ENCODE measurements at places on chromosomes 3 and 15.

DNA sequence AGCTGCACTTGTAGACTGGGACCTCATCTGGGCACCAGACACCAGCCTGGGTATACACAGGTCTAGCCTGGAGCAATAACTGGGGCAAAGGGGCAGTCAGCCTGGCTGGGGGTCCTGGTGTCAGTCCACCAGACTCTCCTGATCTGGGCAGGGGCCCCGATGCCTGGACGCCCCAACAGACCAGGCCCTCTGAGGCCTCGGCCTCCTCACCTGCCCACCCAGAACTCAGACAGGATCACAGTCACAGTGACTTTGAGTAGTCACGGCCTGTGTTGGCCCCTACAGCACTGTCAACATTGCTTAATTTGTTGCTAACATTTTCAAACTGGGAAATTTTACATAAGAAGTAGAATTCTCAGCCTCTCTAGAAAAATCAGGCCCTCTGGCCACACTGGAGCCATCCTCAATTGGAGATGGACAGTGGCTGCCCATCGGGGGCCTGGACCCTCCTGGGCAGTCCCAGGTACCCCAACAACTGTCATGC lies 5.8 kb downstream of the TWF2 start:
- no peak for DNase-seq

DNA sequence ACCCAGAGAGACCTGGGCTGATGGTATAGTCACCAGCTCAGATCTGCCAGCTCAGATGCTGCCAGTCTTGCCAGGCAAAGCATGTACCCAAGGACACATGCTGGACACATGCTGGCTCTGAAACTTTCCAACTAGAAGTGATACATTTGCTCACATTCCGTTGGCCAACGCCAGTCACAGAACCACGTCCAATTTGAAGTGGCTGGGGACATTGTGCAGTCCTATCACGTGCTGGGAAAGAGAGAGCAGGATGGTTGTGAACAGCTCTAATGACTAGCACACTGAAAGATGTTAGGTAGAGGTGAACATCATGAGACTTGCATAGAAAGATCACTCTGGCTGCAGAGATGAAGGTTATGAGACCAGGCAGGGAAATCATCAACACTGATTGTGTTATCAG lies 308.5 kb upstream of the ROPN1 start:
- no peak for DNase-seq

- no peak for DNase-seq
Measured at GRCh38 chr3:11452885-11453847, 181.0 kb downstream of the ATG7 start.

GRCh38 chr3:159586571-159587202 lies 401.9 kb upstream of the IL12A start:
- DNase-seq: peak; percentile 38

- DNase-seq: no peak
Measured at GRCh38 chr15:49848282-49848724, 227.5 kb downstream of the DTWD1 start.

DNA sequence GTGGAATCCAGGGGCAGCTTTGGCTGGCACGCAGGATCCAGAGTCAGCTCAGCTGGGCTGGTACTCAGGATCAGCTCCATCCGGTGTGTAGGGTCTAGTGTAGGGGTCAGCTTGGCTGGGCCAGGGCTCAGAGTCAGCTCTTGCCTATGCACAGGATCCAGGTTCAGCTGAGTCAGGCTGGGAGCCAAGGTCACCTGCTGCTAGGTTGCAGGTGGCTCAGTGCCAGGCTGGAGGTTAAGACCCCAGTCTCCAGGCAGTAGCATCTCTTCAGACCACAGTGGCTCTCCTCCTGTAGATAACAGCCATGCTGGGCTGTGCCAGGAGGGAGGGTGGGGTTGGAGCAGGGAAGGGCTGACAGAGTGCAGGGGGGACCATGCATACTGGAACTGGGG lies 1.8 kb downstream of the HYAL3 start:
- DNase-seq: no peak

DNA sequence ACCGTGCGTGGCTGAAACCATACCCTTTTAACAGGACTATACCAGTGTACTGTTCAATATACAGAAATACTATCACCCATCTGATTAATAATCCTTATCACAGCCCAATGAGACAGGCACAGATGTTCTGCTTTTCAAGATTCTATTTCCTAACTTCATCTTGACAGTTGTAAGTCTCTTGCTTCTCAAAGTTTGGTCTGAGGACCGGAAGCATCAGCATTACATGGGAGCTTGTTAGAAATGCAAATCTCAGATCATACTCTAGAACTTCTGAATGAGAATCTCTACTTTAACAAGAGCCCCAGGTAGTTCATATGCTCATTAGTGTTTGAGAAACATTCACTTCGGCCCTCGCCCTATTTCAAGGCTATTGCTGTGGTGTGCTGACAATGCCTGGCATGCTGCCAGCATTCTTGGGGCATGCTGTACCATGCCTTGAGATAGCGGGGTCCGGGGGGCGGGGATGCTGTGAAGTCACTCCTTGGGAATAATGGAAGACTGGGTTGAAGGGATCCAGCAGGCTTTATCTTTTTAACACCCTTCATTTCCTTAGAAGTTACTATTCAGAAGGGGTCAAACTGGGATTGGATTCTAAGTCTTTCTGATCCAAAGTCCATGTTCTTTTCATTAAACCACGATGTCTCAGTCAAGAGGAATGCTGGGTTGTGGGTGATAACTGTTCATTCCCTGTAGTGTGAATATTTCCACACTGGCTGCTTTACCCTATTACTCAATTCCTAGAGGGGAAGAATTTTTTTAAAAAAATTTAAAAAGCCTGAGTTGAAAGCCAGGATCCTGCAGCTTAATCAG lies 194.7 kb downstream of the LPP start:
- DNase-seq: no peak

DNA sequence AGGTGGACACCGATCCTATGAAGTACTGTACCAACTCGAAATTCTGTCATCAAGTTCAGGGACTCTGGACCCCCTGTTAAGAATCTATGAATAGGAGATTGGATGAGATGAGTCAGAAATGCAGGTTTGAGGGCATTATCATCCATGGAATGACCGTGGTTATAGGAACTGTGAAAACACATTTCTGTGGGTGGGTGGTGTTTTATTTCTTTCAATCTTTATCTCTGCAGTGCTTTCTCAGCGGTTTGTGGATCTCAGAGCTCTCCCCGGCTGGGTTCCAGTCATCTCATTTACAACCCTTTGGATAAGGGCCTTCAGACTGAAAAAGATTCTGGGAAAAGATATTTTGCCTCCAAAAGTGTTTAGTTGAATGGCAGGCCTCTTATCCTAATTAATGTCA lies 5.4 kb upstream of the ABHD17C start:
- no peak for DNase-seq

DNA sequence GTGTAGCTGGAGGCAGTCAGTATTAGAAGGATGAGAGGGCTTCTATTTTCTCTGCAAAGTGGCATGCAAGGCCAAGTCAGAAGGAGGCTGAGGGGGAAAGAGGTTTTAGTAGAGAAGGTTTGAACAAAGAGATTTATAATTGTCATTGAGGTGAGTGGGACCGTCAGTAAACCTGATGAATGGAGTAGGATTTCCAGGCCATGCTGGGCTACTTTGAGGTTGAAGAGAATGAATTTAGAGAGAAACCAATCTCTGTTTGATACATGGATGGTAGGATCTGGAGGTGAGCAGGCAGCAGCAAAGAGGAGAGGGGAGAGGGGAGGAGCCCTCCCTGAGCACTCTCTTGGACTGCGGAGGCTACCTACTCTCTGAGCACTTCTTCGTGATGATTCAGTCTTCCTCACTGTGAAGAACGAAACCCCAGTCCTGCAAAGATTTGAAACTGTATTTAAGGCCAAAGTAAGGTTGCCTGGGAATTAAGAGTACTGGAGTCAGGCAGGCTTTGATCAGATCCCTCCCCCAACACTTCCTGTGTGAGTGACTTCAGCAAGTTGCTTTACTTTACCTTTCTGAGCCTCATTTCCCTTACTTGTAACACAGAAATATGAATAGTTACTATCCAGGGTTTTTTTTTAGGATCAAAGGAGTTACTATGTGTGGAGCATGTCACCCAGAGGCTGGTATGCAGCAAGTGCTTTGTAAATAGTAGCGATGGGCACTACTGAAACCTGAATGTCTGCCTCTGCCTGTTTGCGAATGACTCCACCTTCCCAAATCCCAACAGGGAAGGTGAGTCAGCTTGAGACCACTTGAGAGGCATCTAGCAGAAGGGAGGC lies 75.8 kb downstream of the RPL39L start:
- DNase-seq: no peak

GRCh38 chr15:57541271-57541670 lies 50.4 kb upstream of the MYZAP start:
- no peak for DNase-seq

- no peak for DNase-seq
Measured at GRCh38 chr3:108127301-108127988, 36.6 kb upstream of the CD47 start.

DNA sequence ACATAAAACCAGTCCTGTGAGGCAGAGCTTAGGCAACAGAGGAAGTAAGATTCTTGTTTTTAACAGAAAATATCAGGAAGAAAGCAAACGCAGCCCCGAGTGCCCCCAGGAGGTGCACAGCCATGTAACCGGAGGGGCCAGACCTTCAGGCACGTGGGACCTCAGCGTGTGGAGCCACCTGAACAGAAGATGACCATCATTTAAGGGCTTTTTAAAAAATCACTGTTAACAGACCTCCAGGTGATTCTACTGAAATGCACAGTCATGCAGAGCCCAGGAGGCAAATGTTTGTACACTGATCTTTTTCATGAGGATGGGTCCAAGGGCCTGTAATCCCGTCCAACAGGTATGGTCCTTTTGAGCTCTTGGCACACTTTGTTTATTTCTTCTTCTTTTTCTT lies 38.8 kb downstream of the SPG21 start:
- DNase-seq: no peak

DNA sequence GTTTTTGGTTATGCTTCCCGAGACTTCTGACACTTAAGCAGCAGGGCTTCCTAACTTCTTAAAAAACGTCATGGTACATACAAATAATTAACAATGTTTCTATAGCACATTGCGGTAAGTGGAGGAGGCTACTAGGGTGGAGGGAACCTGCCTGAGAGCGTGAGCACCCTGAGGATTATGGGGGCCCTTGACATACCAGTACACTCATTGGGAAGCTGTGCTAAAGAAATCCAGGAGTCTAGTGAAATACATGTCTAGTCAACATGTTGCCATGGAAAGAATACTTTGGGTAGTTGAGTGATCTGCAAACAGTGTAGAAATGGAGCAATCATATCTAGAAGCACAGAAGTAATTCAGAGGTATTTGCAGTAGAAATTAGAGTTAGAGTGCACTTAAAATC lies 39.2 kb upstream of the MAPKBP1 start:
- DNase-seq: no peak

DNA sequence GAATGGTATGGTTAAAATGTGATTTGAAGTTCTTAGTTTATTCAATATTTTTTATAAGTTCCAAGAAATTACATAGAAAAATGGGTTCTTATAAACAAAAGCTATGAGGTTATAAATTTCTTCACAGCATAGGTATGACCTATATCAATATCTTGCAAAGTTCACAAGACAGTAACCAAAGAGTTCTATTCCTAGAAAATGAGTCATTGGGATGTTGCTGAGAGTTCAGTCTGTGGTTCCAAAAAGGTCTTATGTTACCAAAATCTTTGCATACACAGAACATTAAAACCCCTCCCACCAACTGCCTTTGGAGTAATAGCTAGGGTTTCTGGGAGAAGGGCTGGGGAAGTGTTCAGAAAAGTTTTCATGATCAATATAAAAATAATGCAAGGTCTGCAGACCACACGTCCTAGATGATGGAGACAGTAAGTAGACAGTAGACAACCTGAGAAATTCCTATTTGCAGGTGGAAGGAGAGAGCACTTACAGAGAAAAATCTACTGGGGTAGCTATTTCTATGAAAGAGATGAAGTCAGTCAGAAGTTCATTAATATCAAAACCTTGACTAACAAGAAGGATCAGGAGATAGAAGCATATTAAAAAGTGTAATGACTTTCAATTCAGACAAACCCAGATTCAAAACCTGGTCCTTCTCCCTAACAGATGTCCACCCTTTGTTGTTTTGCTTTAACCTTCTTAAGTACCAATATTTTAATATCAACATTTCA lies 279.3 kb downstream of the KCNH8 start:
- no peak for DNase-seq

- DNase-seq: no peak
Measured at GRCh38 chr3:4494895-4495264, 1.7 kb downstream of the ITPR1 start.

DNA sequence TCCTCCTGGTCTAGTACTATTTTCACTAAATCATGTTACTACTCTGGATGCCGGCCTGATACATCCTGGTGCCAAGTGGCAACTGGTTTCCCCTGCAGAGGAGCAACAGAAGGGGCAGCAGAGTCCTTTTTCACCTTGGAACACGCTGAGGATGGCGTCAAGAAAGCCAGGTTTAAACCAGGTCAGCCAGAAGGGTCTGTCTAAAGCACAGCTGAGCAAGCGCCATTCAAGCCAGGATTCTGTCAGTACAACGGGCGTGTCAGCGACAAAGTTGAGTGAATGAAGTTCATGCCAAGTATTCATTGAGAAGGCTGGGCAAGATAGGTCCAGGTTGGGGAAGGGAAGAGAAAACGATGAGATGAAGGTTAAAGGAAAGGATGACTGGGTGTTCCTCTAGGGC lies 88.2 kb downstream of the FBN1 start:
- no peak for DNase-seq

DNA sequence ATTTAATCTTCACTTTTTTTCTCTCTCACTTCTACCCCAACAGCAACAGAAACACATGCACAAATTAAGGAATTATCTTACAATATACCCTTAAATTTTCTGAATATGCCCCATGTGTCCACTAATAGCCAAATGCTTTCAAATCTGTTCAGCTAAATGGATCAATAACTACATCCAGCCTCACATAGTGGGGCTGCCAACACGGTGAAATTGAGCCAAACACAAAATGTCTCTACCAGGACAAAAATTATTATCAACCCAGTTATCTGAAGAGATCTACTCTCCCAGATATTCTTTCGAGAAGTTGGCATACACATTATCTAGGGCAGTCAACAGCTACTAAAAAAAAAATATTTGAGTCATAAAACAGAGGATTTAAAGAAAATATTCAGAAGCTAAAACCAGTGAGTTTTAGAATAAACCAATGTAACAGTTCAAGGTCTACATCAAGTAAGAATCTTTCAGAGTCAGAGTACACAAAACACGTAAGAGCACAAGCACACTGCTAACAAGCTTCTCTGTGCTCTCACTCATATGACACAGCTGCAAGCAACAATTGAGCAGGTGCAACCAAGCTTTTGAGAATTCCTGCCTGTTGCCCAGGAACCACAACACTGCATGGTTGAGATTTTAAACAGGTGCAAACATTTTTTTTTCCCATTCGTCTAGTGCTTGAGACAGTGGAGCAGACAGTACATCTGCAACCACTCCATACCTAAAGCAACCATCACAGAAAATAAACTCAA lies 247.7 kb downstream of the ZBTB20 start:
- no peak for DNase-seq

Measured in iPS DF 19.7 (cell line).